Stimulated activated CD4-positive, alpha-beta T cell treated with anti-CD3 and anti-CD28 coated beads, Interleukin-15, amount 100 ng/mL, for 1 hour (primary cell): ENCODE measurements at places on chromosomes 5 and 9.
A peak's percentile ranks its signal among the peaks of the same experiment; 100 is the strongest.

DNA sequence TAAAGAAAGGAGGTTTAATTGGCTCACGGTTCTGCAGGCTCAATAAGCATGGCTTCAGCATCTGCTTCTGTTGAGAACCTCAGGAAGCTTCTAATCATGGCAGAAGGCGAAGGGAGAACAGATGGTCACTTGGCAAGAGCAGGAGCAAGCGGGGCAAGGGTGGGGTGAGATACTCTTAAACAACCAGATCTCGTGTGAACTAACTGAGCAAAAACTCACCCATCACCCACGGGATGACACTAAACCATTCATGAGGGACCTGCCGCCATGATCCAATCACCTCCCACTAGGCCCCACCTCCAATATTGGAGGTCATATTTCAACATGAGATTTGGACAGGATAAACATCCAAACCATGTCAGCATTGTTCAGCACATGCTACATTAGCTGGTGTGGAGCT is 89.1 kb upstream of the HAND1 start:
- no peak for DNase-seq

GRCh38 chr5:156529892-156530291 is 202.9 kb downstream of the SGCD start:
- DNase-seq, result no peak

GRCh38 chr9:104970271-104970987 is 42.5 kb upstream of the ABCA1 start:
- DNase-seq, result no peak

DNA sequence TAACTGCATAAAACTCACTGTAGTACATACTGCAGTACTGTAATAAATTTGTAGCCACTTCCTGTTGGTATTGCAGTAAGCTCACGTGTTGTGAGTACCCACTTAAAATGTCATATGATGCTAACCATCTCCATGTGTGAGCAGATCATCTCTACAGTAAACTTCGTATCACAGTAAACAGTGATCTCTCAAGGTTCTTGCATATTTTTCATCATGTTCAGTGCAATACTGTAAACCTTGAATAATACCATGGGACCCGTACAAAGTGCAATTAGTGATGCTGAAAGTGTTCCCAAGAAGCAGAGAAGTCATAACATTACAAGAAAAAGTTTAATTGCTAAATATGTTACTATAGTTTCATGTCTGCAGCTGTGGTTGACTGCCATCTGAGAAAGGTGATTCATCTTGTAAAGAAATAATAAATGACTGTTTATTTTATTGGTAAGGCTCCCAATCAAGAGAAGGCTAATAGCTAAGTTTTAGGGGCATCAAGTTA is 253.8 kb upstream of the POU5F2 start:
- no peak for DNase-seq

- no peak for DNase-seq
These were observed 456.9 kb downstream of the TMEM232 start for GRCh38 chr5:110269478-110270142.

DNA sequence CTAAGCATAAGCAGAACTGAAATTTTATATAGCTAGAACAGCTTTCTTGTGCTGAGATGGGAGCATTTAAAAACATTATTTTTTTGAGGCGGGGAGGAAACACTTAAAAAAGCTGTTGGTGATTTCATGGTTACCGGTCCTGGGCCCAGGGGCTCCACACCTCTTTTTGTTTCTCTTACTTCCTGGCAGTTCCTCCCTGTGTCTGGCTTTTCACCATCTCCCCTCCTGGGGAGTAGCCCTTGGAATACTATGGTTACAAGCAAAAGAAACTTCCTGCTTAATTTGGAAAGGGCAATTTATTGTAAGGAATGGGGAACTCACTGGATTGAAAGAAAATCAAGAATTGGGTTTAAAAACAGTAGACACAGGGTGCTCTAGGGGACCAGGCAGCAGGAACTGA is 105.1 kb downstream of the SLC24A2 start:
- no peak for DNase-seq

DNA sequence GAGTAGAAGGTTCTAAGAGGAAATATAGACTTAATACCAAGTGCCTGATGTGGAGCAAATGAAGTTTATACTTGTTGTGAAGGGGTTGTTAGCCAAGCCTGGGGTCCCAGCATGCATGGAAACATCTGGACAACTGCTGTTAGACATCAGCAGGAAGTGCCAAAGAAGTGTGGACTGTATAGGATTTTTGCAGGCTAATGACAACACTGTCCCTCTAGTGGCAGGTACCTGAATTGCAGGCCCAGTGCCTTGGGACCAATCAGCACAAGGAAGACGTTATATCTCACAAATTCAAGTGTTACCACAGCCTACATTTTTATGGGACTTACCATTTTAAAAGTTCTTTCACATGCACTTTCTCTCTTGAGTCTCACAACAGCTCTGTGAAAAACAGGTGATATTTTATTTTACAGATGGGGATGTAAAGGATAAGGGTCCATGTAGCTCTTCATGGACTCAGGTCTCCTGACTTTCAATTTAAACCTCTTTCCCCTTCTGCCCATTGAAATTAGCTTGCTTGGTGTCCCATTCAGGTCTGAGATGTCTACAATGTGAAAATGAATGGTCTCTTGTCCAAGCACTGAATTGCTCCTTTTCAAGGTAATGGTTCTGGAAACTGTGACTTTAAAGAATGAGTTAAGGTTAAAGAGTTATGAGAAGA is 89.0 kb upstream of the MAP1B start:
- peak; percentile 37 for DNase-seq

- DNase-seq, result no peak
These were observed 42.1 kb downstream of the CDC42SE2 start for GRCh38 chr5:131305906-131306305.

DNA sequence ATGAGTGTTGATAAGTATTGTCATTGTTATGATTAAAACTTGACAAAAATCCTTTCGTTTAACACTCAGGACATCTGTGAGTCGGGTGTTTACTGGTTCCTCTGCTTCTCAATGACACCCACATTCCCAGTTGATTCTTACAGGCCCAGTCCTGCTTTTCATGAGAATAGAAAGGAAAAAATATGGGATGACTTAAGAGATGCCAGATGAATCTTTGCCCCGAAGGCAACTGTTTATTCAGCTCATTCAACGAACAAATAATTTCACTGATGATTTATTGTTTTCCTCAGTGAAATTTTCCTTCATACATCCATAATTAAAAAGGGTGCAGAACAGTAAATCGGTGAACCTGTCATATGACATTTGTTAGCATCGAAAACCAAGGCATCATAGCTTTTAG is 452.4 kb upstream of the WWC1 start:
- DNase-seq, result no peak

- no peak for DNase-seq
These were observed 53.9 kb downstream of the MEF2C start for GRCh38 chr5:88829054-88829453.

- DNase-seq, result no peak
These were observed 221.5 kb downstream of the MSX2 start for GRCh38 chr5:174945853-174946252.
